ENCODE measurements at places on chromosomes 3 and 15.

- DNase-seq: peak; percentile 21
Measured at GRCh38 chr15:68378595-68378994, 53.4 kb downstream of the ITGA11 start.

DNA sequence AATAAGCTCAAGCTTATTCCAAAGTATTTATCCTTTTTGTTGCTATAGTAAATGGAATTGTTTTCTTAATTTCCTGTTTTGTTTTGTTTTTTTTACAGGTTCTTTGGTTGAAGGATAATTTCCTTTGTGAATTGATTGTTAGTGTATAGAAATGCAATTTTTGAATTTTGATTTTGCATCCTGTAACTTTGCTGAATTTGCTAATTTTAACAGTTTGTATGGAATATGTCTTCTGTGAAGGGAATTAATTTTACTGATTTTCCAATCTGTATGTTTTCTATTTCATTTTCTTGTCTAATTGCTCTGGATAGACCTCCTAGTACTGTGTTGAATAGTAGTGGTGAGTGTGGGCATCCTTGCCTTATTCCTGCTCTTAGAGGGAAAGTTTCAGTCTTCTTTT lies 28.3 kb downstream of the PFN2 start:
- DNase-seq: no peak

GRCh38 chr3:189238071-189238470 lies 66.3 kb downstream of the TPRG1 start:
- no peak for DNase-seq

- peak; percentile 46 for DNase-seq
Measured at GRCh38 chr15:93044301-93045190, 44.5 kb downstream of the RGMA start.

GRCh38 chr3:148131990-148132638 lies 565.6 kb upstream of the AGTR1 start:
- no peak for DNase-seq

DNA sequence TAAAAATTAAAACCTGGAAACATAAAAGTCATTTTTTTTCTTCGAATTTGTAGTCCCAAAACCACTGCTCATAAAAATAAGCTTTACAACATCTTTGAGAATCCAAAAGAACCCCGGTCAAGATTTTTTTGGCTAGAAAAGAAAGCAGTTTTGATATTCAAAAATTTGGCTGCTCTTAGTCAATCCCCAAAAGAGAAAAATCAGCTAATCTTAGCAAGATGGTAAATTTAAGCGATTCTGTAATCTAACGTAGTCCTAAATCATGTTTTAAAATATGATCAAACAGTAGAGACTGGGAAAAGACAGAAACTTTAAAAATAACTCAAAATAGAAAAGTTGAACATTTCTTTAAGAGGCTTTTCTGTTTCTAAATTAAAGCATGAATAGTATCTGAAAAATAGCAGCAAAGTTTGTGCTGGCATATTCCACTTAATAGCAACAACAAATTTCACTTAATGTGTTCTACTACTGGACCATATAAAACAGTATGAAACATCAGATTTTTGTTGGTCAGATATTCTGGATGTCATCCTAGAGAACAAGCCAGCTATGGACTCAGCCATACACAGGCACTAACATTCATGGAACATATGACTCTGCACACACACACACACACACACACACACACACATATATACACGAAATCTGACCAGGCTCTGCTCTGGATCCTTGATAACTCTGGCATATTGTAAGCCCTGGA lies 19.1 kb upstream of the NR2F2 start:
- DNase-seq: no peak

GRCh38 chr15:100520132-100520921 lies 8.4 kb downstream of the CERS3 start:
- DNase-seq: no peak

DNA sequence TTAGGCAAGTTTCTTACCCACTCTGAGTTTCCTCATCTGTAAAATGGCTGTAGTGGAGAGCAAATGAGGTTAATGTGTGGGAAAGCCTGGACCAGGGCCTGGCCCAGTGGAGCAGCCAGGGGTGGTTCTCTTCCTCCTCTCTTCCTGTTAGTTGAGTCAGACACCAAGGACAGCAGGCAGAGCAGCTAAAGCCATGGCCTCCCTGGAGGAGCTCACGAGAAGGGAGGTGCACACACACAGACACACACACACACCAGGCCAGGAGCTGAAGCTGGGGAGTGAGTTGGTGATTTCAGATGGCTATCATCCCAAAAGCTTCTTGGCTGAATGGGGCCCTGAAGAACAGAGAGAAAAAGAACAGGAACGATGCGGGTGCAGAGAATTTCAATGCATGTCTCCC lies 33.2 kb upstream of the TSPAN3 start:
- no peak for DNase-seq

- DNase-seq: no peak
Measured at GRCh38 chr3:64974401-64974800, 286.6 kb upstream of the ADAMTS9 start.

DNA sequence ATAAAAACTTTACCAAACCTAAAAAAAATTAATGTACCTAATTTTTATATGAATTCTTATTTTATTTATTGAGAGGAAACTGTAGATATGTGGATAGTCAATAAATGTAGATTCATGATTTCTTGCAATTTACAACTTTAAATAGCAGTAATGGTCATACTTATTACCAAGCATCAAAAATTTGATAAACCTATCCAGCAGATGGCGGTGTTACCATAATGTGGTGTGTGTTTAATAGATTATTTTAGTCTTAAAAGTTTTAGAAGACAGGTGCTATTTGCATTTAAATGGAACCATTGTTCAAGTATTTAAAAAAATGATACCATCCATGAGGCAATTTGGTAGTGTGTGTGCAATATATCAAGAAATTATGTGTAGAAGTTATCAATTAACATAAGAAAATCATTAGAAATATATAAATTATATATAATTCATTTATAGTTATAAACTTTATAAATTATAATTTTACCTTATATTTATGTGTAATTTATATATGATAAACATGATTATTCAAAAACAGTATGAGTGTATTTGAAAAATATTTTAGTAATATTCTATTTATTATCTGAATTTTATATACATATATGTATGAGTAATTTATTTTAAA lies 176.0 kb upstream of the BCHE start:
- DNase-seq: no peak

GRCh38 chr3:82423268-82424030 lies 662.0 kb upstream of the GBE1 start:
- DNase-seq: no peak

- DNase-seq: no peak
Measured at GRCh38 chr3:43217633-43218032, 68.7 kb upstream of the SNRK start.

- no peak for DNase-seq
Measured at GRCh38 chr3:24199300-24199699, 254.2 kb downstream of the NR1D2 start.

DNA sequence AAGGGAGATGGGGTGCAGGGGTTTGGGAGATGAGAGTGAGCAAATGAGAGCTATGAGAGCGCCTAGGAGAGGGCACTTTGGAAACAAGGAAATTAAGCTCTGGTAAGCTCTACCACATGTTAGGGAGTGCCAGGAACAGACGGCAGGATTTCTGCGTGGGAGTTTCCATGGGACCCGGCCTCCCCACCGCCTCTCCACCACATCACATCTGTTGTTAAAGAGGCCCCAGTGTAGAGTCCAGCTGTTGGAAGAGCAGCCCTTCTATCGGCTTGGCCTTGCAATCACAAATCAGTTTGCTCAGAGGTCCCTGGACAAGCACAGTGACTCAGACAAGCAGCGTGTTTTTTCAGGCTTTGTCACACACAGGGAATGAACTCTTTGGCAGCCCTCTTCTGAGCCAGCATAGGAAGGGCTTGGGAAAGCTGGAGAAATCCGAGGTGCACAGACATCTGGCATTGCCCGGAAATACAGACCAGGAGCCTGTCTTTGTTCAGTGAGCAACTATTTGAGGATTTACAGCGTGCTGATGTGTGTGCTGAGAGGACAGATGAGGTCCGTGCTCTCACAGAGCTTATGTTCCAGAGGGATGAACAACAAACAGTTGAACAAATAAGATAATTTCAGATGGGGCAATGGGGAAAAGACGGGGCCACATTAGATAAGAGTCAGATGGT lies 370.6 kb upstream of the PROK2 start:
- peak; percentile 87 for DNase-seq

GRCh38 chr3:175404621-175405020 lies 545.5 kb downstream of the NAALADL2 start:
- DNase-seq: no peak

GRCh38 chr3:72574144-72574543 lies 274.1 kb downstream of the SHQ1 start:
- no peak for DNase-seq
